Adrenal gland (tissue), 19 donors: ENCODE measurements at places on chromosomes 7 and 10. TPM values are rescaled to one million over a fixed set of nuclear protein-coding genes. Genes with fewer than 3 reads are reported as not detected.

The GNAT3 gene
- polyA plus RNA-seq, result not detected

The SFTPA1 gene
- polyA plus RNA-seq, result 0.09 TPM

The TCTN3 gene
- 72.3 TPM for polyA plus RNA-seq

The CNPY1 gene
- polyA plus RNA-seq, result not detected

The INSYN2A gene
- polyA plus RNA-seq, result 0.08 TPM

The TEX36 gene
- polyA plus RNA-seq, result not detected

The MPP7 gene
- polyA plus RNA-seq, result 3.5 TPM

The LLCFC1 gene
- polyA plus RNA-seq, result not detected

The NPC1L1 gene
- polyA plus RNA-seq, result 0.20 TPM

The GPR15LG gene
- polyA plus RNA-seq, result not detected

The SPDYE1 gene
- not detected for polyA plus RNA-seq

The OR9A2 gene
- polyA plus RNA-seq, result not detected

The CYP3A7 gene
- polyA plus RNA-seq, result 0.32 TPM

The ITIH2 gene
- 0.03 TPM for polyA plus RNA-seq

The HEPACAM2 gene
- 0.03 TPM for polyA plus RNA-seq

The ASL gene
- polyA plus RNA-seq, result 23.9 TPM

The SEMA3C gene
- polyA plus RNA-seq, result 2.6 TPM

The CDNF gene
- 5.2 TPM for polyA plus RNA-seq

The LIPJ gene
- polyA plus RNA-seq, result not detected

The ZCCHC24 gene
- 12.9 TPM for polyA plus RNA-seq

The LIPK gene
- not detected for polyA plus RNA-seq

The LGI1 gene
- 5.9 TPM for polyA plus RNA-seq

The NYAP1 gene
- polyA plus RNA-seq, result 26.1 TPM

The PRKCQ gene
- polyA plus RNA-seq, result 0.57 TPM

The ACTL6B gene
- polyA plus RNA-seq, result 2.5 TPM

The CCDC172 gene
- 1.5 TPM for polyA plus RNA-seq

The SEC61A2 gene
- 5.9 TPM for polyA plus RNA-seq

The PRRT4 gene
- polyA plus RNA-seq, result 7.7 TPM

The RAB19 gene
- not detected for polyA plus RNA-seq

The CEP55 gene
- 3.2 TPM for polyA plus RNA-seq

The AKR1C8 gene
- not detected for polyA plus RNA-seq

The GNGT1 gene
- not detected for polyA plus RNA-seq
